AG08395 (cell line): ENCODE measurements at places on chromosomes 3 and 15.

- DNase-seq: no peak
These were observed 32.0 kb downstream of the DCUN1D1 start for GRCh38 chr3:182948305-182948704.

- peak; percentile 40 for DNase-seq
These were observed 1.1 kb downstream of the GORASP1 start for GRCh38 chr3:39106281-39106811.

- no peak for DNase-seq
These were observed 180.9 kb upstream of the TLE3 start for GRCh38 chr15:70278644-70279043.

DNA sequence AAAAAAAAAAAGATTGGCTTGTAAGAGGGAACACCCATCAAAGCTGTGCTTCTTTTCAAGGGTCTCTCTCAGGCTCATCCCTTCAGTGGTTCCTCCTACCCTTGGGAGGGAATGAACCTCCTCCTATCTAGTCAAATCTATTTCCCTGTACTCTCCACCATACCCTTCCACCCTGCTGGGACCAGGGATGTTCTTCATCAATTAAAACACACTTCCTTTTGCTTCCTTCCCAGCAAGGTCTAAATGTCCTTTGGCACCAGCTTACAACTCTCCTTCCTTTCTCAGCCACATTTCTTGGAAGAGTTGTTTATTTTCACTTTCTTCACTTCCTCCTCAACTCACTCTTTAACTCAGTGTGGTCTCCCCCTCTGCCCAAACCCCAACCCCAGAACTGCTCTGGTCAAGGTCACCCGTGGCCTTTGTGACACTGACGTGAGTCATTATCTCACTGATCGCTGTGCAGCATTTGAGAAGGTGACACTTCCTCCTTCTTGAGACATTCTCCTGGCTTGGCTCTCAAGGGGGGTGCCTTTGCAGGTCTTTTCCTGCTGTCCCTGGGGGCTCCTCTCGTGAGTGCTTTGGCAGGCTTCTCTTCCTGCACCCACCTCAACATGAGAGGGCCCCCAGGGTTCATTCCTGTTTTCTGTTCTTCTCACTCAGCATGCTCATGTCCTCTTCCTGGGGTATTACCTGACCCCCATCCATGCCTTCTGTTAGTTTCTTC is 210.5 kb upstream of the TLE3 start:
- DNase-seq: no peak

DNA sequence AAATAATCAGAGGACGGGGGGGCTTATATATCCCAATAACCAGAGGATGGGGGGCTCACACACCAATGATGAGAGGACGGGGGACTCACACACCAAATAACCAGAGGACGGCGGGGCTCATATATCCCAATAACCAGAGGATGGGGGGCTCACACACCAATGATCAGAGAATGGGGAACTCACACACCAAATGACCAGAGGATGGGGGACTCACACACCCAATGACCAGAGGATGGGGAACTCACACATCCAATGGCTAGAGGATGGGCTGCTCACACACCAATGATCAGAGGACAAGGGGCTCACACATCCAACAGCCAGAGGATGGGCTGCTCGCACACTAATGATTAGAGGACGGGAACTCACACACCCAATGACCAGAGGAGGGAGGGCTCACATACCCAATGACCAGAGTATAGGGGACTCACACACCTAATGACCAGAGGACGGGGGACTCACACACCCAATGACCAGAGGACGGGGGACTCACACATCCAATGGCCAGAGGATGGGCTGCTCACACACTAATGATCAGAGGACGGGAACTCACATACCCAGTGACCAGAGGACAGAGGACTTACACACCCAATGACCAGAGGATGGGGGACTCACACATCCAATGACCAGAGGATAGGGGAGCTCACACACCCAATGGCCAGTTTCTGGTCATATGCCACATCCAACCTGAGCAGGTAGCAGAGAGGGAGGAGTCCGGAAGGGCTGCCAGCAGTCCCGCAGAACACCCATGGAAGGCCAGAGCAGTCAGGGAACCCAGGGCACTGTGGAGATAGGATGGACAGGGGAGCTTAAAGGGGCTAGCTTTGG is 10.6 kb downstream of the RAB6B start:
- DNase-seq: no peak

DNA sequence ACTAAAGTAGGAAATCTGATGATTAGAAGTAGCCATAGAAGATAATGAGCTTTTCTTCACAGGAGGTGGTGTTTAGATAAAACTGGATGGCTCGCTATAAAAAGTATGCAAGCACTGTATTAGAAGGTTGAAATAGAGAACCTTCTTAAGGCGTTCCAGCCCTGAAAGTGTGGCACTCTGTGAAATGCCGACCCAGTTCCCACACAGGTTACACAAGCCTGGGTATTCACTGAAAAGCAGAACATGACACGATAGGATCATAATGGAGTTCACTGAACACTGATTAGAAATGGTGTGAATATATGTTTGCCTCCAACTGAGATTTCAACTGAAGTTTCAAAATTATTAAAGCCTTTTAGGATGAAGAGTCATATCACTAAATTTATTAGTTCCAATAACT is 15.0 kb upstream of the LRRC34 start:
- DNase-seq: no peak

DNA sequence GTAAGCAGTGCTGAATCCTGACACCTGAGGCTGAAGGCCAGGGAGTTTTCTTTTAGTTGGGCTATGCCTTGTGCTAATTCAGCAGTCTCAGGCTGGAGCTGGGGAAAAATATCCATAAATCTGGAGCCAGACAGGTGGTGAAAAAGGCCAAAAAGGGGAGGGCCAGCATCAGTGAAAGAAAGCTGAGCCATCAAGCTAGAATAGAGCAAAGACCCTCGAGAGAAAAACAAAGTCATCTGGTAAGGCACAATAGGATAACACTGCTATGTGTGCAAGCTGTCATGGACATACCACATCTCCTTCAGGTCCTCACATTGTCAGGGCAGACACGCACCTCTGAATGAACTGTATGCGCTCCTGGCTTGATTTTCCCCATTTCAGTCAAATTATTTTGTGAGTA is 687.9 kb downstream of the SQOR start:
- DNase-seq: no peak

- DNase-seq: no peak
These were observed 224.3 kb upstream of the P2RY1 start for GRCh38 chr3:152610622-152611021.

DNA sequence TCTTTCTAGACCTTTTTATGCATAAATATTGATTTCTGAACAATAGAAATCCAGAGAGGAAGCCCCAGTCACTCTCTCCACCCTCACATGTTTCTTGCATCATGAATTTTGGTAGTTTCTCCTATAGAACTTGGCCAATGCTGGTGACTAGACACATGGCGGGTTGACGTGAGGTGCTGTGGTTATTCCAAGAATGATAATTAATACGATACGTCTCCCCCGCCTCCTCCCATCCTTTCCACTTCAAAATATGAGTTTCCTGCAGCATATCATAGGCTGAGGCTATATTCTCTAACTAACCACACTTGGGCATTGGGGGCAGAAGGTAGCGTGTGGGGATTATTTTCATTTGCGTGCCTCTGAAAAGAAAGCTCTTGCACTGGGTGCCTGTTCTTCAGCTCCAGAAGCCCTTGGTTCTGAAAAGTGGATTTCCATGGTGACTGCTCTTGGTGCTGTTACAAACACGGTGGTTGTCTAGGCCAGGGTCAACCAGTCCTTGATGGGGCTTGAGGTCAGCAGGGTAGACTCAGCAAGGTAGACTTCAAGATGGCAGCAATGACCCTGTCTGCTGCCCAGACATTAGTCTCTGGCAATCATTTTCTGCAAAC is 5.3 kb downstream of the TNFSF10 start:
- DNase-seq: no peak

DNA sequence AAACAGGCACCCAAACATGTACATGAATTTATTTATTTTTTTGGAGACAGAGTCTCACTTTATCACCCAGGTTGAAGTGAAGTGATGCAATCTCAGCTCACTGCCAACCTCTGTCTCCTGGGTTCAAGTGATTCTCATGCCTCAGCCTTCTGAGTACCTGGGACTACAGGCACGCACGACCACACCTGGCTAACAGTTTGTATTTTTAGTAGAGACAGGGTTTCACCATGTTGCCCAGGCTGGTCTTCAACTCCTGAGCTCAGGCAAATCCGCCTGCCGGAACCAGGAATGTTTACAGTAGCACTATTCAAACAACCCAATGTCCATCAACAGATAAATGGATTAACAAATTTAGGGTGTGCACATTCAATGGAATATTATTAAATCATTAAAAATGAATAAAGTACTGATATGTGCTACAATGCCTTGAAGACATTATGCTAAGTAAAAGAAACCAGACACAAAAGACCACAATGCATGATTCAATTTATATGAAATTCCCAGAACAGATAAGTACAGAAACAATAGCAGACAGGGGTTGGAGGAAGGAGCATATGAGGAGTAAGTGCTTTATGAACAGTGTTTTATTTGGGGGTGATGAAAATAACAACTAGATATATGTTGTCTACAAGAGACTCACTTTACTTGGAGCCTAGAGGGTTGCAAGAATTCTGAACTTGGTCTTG is 1.3 kb downstream of the LEO1 start:
- DNase-seq: no peak

DNA sequence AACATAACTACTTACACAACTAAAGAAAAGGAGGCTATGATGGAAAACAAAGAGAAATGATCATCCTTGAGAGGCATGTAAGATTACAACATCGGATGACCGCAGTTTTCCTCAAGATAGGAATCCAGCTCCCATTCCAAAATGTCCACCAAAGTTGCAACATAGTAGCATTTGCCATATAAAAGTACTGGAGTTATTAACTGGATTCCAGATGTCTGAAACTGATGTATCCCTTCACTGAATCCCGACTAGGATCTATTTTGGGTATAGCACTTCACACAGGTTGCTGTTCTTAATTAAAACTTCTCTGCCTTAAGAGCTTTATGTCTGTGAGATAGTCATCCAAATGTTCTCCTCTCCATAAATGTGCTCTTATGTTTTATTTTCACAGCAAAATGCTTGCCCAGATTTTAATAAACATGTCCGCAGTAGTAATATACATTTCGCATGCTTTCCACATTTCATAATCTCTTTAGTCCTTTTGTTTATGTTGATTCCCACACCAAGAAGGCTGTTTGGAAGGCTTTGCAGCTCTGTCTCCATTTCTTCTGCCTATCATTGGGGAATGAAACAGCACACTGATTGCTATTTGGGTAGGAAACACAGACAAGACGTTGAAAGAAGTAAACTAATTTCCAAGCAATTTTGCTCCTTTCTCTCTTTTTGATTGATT is 716.5 kb upstream of the CFAP20DC start:
- peak; percentile 70 for DNase-seq

GRCh38 chr15:86677278-86677677 is 597.6 kb downstream of the AGBL1 start:
- no peak for DNase-seq

DNA sequence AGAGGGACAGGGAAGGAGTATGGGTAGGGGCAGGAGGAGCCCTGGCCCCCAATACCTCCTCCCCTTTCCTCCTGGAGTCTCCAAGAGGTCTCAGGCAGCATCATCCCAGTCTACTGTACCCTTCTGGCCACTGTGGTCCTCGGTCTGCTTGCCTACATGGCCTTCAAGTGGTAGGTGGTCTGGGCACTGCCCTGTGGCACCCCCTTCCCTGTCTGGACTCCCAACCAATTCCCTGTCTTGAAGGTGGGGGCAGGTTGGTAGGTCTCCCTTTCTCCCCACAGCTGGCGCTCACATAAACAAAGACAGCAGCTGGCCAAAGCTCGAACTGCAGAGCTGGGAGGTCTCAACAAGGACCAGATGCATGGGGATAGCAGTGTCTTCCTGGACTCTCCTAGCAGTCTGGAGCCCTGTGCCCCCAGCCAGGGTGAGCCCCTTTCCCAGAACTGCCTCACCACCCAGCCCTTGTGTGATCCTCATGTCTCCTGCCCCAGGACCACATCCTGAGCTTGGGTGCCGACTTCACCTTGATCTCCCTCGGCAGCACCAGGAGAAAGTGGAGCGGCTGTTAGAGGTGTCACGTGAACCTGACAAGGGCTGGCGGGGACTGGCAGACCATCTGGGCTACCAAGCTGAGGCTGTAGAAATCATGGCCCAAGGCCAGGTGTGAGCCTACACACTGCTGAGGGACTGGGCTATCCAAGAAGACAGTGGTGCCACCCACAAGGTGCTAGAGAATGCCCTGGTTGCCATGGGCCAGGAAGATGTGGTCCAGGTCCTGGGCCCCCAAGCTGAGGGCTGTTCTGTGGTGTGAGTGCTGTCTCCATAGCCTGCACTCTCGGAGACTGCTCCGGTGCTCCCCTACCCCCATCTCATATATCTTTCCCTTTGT is 33.1 kb downstream of the NBEAL2 start:
- DNase-seq: no peak

DNA sequence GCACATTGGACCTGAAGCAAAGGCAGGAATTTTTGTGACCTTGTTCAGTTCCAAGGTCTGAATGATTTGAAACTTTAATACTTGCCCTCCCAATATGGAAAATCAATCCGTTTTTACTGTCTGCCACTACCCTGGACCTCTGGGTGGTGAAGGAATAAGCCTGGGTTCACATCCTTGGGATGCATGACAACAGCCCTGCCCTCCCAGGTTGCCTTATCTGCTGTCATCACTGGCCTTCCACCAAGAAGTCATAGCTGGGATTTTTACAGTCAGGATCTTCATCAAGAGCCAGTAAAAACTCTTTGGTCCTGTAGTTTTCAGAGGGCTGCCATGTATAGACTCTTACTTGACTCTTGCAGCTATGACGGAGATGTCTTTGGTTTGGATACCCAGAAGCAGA is 128.6 kb downstream of the MYLK start:
- peak; percentile 20 for DNase-seq

DNA sequence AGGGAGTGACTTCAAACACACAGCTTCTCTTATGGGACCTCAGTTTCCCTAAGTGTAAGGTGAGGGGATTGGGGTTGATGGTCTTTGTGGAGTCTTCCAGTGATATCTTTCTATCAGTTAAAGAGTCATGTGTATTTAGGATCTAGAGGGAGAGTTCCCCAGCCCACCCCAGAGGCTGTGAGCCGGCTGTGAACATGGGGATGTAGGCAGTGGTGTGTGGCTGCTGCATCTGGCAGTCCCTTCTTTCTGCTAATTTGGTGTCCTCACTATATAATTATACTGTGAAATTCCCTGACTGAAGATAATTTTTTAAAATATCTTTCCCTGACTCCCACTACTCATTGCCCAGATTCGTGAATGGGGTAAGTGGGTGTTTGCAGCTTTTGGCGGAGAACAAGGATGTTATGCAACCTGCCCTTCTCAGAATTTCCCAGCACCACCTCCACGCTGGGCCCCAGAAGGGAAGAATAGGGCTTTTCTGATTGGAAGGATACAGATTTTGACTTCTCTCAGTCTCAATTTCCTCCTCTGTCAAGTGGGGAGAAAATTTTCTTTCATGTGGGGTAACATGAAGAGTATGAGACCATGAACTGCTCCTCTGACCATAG is 79.0 kb upstream of the RASGRF1 start:
- DNase-seq: no peak

- no peak for DNase-seq
These were observed at the start of gene EFHB for GRCh38 chr3:19934098-19934566. EFHB (minus strand) TSS chr3:19934217; CDS start chr3:19934018, 199 bp downstream.
